ENCODE measurements at places on chromosomes 6 and 20.
A peak's percentile ranks its signal among the peaks of the same experiment; 100 is the strongest.

GRCh38 chr6:133266186-133266585 lies 25.0 kb downstream of the EYA4 start:
- DNase-seq: no peak

DNA sequence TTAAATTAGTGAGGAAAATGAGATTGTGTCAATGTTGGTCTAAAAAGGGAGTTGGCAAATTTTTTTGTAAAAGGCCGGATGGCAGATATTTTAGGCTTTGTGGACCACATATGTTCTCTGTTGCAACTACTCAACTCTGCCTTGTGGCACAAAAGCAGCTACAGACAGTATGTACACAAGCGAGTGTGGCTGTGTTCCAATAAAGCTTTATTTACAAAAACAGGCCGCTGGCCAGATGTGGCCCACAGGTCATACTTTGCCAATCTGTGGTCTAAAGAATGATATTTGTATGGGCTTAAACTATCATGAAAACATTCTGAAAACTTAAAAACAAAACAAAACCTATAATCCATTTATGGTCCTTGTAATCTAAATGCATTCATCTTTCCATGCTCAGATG lies 228.3 kb downstream of the CLIC5 start:
- no peak for DNase-seq

GRCh38 chr20:10558635-10559187 lies 115.1 kb downstream of the JAG1 start:
- peak; percentile 1 for DNase-seq

DNA sequence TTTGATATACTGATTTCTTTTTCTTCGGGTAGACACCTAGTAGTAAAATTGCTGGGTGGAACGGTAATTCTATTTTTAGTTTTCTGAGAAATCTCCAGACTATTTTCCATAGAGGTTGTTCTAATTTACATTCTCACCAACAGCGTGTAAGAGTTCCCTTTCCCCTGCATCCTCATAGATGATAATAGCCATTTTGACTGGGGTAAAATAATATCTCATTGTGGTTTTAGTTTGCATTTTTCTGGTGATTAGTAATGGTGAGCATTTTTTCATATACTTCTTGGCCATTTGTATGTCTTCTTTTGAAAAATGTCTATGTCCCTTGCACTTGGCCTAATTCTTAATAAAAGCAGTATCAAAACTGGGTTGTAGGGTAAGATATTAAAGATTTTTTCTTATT lies 148.9 kb upstream of the SIM1 start:
- no peak for DNase-seq

- no peak for DNase-seq
These were observed 105.6 kb upstream of the CLDN20 start for GRCh38 chr6:155158030-155158843.

DNA sequence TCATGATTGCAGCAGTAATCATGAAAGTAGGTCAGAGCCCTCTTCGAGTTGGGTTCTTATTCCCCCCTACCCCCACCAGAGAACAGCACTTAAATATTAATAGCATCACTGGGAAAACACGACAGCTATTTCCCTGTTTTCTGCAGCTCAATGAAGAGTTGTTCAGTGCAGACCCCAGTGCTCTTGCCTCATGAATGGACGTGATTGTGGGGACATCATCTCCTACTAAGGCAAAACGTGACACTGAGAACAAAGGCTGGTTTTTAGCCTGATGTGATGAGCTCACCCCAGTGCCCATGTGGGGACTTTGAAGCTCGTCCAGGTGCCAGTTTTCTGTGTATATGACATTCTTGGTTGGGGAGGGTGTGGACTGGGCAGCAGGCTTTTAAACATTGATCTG lies 105.9 kb downstream of the SLC35F1 start:
- no peak for DNase-seq

- DNase-seq: no peak
These were observed 79.4 kb upstream of the SUPT3H start for GRCh38 chr6:45457141-45457540.

DNA sequence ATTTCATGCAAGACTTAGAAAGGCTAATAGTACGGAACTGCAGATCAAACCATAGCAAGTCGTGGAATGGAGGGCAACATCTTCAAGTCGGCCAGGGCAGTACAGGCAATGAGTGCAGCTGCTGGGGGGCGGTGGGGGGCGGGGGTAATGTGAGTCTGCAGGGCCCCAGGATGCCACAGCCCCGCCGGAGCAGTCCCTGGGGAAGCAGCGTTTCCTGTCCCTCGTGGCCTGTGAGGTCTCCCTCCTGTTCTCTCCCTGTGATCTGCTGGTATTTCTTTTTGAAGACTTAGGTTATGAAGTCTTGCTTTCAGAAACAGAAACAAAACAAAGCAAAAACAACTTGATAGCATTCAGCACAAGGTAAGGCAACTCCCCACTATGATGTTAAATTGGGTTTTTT lies 351.9 kb downstream of the FOXA2 start:
- no peak for DNase-seq

- no peak for DNase-seq
These were observed 606 bp upstream of the ULBP1 start for GRCh38 chr6:149963212-149963461.

GRCh38 chr6:38062066-38062465 lies 242.5 kb downstream of the ZFAND3 start:
- DNase-seq: no peak

- DNase-seq: no peak
These were observed 931.5 kb upstream of the EPHA7 start for GRCh38 chr6:94350833-94351232.

GRCh38 chr20:51118985-51119527 lies 96.1 kb upstream of the KCNG1 start:
- no peak for DNase-seq

DNA sequence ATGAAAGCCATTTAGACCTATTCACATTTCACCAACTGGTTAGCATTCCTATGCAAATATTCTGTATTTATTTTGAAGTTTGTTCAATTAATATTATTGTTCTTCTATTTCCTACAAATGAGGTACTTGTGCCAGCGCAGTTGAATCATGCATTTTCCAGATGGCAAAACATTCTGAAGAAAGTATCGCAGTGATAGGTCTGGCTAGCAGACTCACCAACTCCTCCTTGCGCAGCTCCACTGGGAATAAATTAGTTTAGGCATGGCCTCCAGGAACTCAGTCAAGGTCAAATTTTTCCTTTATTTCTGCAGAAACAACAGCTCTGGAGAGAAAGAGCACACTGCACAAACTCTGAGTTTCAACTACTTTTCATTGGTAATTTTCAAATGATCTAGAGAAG lies 437.7 kb downstream of the COL12A1 start:
- DNase-seq: no peak

GRCh38 chr6:167442796-167443680 lies 118.2 kb downstream of the TTLL2 start:
- no peak for DNase-seq

GRCh38 chr6:159617444-159617843 lies 75.6 kb downstream of the SOD2 start:
- DNase-seq: no peak

DNA sequence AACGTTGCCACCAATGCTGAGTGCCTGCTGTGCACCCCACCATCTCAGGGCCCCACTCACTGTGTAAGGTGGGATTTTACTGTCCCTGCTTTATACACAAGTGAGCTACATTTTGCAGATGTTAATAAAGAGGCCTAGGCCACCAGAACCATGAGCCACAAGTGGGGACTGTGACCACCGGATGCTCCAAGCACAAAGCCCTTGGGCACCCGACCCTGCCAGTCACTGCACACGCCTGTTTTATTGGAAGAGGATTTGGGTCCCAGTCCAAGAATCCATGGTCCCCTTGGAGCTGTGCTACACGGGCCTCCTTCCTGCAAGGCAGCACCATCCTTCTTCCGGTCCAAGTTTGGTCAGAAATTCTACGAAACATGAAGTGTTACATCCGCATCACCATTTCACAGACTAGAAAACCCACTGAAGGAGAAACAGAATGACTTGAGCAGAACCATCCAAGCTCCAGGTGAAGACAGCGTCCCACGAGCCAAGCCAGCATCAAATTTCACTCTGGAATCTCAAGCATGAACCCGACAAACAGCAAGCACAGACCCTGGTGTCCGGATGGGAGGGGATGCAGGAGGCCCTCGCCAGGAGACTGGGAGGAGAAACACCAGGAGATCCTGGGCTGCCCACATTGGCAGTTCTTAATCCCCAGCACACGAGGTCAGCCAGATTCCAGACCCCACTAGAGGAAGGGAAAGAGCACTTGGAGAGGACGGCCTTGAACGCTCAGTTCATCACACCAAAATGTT lies 226.9 kb downstream of the DLL1 start:
- no peak for DNase-seq

DNA sequence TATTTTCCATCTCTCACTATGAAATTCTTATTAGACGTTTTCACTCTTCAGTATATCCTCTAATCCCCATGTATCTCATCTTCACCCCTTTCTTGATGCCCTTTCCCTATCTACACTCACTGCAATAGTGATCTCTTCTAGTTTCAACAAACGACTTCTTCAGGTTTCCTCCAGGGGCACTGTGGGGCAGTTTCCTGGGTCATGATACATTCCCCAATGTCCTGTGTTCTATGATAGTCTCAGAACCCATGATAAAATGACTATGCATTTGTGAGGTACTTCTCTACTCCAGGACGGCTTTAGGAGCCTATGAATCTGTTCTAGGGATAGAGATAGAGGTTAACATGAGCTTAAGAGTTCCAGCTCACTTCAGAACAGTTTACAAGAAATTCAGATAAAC lies 183.3 kb downstream of the FOXC1 start:
- no peak for DNase-seq

DNA sequence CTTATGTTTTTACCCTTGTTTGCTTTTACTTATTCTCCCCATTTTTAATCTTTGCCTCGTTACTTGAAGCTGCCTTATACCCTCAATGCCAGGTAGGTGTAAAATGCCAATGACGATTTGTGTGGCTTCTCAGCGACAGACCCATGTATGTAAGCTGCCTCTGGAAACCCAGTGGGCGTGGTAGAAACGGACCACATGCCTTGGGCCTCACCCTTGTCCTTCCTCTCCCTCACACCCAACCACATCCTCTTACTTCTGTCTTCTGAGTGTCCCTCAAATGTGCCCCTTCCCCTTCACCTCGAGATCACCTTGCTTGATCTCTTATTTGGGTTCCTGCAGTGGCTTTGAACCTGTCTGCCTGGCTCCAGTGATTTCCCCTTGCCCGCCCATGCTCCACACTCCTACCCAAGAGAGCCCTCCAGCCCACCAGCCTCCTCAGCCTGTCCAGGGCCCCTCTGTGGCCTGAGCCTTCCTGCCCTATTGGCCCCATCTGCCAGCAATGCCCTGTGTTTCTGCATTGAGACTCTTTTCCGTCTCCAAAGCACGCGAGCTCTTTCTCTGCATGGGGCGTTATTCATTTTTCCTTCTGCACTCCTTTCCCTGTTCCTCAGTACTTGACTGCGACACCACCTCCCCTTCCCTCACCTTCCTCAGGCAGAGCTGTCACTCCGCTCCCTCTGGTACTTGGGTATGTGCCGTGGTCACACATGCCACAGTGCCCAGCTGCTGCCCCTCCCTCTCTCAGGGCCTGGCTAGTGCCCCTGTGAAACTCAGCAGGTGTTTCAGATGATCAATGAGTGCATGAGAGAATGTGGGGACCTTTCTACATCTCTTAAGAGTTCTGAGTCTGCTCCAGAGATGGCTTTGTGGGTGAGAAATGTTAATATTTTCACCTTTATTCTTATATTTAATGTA lies 115.4 kb downstream of the SLX4IP start:
- DNase-seq: no peak

DNA sequence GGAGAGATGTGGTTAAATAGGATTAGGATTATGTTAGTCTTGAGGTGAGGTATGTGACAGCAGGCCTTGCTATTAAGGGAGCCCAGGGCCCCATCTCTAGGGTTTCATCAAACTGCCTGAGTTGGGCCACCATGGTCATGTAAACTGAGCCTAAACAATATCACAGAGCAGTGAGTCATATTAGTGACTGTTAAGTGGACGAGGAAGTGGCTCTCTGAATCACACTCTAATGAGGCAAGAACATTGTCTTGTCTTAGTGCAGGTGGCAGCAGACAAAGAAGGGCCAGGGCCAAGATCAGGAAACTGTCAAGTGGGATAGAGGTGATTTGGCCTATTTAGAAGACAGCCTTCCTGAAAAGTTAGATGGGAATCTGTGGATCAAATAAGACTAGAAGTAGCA lies 23.1 kb downstream of the ENPP3 start:
- DNase-seq: no peak

- no peak for DNase-seq
These were observed 110.7 kb downstream of the KIF6 start for GRCh38 chr6:39614393-39614950.

GRCh38 chr6:102981490-102982015 lies 1588.0 kb downstream of the GRIK2 start:
- DNase-seq: no peak

DNA sequence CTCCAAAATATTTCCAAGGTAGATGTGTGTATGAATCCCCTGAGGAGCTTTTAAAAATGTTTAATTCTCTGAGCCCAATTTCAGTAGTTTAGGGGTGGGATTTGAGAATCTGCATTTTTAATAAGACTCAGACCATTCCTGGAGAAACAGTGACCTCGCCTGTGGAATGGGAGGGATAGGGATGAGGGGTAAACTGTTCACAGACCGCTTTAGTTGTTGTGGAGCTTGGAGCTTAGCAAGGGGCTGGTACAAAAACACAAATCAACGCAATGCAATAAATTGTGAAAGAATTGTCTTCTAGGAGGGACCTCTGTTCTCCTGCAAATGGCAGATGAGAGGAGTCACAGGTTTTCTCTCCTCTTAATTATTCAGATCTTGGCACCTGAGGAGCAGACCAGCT lies 239.3 kb upstream of the SULF2 start:
- DNase-seq: no peak

DNA sequence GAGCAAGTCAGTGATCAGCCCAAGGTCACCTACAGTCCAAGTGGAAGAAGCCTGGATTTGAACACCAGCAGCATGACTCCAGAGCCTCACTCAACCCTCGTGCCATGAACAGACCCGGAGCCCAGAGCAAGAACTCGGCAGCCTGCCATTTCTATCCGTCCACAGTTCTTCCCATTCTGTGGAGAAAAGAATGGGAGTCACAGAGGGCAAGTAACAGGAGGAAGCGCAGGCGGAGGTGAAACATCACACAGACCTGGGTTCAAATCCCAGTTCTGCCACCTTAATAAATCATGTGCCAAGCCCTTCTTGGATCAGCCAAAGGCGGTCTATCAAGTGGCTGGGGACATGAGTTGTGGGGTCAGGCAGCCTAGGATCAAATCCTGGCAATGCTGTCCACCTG lies 4.3 kb downstream of the PREX1 start:
- DNase-seq: no peak

DNA sequence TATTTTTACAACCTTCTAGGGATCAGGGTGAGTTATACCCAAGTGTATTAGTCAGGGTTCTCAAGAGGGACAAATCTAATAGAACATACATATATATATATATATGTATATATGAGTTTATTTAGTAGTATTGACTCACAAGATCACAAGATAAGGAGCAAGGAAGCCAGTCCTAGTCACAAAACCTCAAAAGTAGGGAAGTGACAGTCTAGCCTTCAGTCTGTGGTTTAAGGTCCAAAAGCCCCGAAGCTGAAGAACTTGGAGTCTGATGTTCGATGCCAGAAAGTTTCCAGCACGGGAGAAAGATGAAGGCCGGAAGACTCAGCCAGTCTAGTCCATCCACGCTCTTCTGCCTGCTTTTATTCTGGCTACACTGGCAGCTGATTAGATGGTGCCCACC lies 632.7 kb upstream of the AGPAT4 start:
- DNase-seq: no peak

GRCh38 chr6:169794317-169795055 lies 43.1 kb downstream of the ERMARD start:
- DNase-seq: no peak

- no peak for DNase-seq
These were observed 8.2 kb downstream of the DIDO1 start for GRCh38 chr20:62918147-62918546.

GRCh38 chr6:113662688-113663333 lies 194.3 kb upstream of the MARCKS start:
- DNase-seq: no peak

Measured in activated naive CD8-positive, alpha-beta T cell treated with anti-CD3 and anti-CD28 coated beads, Interleukin-2, amount 50 U/mL, for 16 hours (primary cell).